ENCODE measurements at places on chromosomes 5 and 9.
A peak's percentile ranks its signal among the peaks of the same experiment; 100 is the strongest.

DNA sequence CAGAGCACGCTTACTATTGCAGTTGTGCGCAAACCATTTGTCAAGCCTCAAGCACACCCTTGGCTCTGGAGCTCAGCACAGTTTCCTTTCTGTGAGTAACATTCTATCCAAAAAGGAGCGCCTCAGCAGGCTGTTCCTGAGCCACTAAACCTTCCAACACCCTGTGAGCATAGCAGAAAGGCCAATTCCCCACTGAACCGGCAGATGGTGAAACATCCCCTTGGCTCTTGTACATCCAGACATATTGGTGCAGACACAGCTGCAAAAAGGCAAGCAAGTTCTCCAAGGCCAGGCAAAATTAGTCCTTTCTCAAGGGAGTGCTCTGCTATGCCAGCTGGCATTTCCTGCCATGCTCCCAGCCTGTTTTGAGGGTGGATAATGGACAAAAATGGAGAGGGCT, 44.1 kb upstream of the CEMIP2 start:
- DNase-seq = peak; percentile 88

DNA sequence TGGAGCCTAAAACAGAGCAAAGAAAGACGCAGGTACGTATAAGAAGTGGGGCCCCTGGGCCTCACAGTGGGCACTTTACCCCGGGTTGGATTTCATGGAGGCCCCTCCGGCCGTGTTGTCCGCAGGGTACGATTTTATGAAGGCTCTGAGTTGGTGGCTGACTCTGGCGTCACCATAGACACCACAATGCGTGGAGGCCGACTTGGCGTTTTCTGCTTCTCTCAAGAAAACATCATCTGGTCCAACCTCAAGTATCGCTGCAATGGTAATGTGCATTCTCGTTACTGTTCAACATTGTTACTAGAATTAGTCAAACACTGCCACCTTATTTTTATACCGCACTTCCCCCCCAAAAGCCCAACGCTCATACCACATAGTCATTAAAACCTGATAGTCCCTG, 47.1 kb downstream of the THBS4 start:
- no peak for DNase-seq

DNA sequence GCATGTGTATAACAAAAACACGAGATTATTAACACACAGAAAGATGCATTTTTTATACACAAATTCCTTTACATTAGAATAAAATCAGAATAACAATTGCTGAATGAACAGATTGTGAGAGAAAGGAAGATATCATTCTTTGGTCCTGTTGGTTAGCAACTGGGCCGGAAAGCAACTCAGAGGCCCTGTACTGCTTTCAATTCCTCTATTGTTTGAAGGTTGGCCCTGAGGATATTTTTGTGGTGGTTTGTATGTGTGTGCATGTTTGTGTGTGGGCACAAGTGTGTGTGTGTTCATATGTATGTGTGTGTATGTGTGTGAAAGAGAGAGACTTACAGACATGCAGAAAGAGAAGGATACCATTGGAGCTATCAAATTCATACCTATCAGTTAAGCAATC, 356.8 kb upstream of the DMAC1 start:
- peak; percentile 50 for DNase-seq

GRCh38 chr5:76351577-76351976, 51.5 kb upstream of the IQGAP2 start:
- DNase-seq = no peak

DNA sequence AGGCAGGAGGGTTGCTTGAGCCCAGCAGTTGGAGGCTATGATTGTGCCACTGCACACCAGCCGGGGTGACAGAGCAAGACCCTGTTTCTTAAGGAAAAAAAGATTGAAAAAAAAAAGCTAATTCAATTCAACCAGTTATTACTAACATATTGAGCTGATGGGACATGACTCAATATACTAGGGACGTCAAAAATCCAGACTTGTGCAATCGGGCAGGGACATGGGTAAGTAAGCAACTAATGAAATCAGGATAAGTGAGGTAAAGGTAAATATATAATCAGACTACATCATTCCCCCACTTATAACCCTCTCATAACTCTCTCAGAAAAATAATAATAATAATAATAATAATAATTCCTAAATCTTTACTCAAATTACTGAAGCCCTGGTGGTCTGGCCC, 975 bp upstream of the HAVCR1 start:
- DNase-seq = no peak

- no peak for DNase-seq
Measured at GRCh38 chr5:177405805-177406204, 3.6 kb downstream of the F12 start.

DNA sequence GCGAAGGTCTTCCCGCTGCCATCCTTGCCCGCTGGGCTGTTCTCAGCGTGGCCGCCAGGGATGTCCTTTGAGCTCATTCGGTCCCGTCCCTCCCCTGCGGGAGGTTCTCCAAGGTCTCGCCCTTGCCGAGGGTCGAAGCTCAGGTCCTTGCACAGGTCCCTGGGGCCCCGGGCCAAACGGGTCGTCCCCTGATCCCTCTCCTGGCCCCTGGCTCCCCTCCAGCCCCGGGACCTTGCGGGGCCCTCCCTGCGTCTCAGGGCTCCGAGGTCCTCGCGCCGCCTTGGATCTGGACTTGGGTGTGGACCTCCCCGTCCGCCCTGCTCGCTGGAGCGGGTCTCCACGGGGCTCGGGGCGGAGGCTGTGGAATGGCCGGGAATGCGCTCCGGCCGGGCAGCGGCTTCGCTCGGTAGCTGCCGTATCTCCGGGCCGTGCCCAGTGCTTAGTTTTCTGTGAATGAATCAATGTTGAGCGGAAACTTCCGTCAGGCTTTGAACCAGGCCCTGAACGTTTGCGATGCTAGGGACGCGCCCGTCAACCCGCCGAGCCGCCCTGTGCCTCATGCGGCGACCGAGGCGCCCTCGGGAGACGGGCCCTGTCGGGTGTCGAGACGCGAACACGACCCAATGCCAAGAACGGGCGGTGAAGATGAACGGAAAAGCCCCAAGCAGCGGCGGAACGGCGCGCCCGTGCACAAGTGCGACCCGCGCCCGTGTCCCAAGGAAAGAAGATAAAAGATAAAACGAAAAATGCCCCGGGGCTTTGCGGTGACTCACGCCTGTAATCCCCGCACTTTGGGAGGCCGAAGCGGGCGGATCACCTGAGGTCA, 780 bp downstream of the RNU6ATAC start:
- peak; percentile 49 for DNase-seq

GRCh38 chr9:99437145-99437544, 215.1 kb downstream of the SEC61B start:
- no peak for DNase-seq

GRCh38 chr5:15367489-15367888, 132.5 kb upstream of the FBXL7 start:
- DNase-seq = no peak

DNA sequence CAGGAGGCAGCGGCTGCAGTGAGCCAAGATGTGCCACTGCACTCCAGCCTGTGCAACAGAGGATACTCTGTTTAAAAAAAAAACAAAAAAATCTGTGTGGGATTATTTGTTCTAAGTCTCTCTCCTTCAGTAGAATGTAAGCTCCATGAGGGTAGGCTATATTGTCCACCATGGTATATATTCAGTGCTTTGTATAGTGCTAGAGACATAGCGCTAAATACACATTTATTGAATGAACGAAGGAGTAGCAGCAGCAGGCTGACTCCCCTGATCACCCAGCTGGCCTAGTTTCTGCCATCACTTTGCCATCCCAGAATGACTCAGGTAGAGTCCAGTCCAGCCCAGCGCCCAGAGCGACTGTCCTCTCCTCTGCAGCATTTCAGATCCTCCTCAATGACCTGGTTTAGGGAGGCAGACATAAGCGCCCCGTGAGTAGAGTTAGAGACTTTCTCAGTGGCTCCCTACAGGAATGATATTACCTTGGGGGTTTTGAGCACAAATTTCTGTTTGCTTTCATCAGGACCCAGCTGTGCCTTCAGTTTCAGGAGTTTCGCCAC, 716 bp downstream of the HARS1 start:
- no peak for DNase-seq

GRCh38 chr9:138025908-138026307, 148.3 kb downstream of the CACNA1B start:
- no peak for DNase-seq

- peak; percentile 6 for DNase-seq
Measured at GRCh38 chr9:90464978-90465377, 177.6 kb downstream of the DIRAS2 start.

DNA sequence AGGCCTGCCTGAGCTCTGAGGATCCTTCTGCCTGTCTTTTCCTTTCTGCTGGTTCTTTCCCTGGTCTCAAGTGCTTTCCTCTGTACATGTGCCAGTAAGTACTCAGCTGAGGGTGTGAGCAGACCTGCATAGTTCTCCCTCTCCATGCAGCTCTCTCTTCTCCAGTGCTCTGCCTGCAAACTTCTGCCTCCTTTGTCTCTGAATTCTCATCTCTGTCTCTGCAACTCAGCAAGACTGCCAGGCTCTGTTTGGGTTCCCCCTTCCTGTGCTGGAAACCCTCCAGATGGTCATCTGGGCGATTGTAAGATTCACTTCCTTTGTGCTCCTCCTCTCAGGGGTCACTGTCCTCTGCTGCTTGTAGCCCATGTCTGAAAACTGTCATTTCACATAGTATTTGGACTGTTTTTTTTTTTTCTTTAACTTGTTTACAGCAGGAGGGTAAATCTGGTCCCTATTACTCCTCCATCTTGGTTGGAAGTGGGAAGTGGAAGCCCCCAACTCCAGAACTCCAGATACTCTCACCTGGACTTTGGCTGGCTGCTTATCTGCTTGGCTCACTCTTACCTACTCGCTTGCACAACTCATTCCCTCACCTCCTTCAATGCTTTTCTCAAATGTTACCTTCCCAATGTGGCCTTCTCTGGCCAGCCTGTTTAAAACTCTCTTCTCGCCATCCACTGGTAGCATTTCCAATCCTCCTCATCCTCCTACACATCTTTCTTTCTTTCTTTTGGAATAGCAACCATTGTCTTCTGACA, 175.3 kb upstream of the TBC1D2 start:
- peak; percentile 55 for DNase-seq

GRCh38 chr5:79521156-79521555, 7.2 kb upstream of the HOMER1 start:
- DNase-seq = no peak

DNA sequence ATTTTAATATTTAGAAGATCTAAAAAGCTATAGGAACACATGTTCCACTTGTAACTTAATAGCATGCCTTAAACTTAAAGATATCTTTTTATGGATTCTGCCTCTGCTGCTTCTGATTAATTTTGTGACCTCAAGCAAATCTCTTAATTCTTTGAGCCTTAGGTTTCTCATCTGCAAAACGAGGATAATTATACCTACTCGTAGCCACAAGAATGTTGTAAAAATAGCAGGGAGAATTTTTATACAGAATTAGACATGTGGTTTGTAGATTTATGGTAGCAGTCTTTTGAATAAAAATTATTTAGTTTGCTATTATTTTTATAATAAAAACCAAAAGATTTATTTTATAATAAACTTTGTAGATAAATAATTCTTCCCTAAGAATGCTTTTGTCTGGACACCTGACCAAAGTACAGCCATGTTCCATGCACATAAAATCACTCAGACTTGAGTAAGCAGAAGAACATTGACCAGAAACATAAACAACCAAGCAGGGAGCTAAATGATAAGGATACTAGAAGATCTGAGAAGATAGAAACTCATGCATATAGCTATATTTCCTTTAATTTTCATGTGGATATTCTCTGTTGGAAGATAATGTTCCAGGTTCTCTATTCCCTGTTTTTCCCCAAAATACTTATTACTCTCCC, 18.5 kb downstream of the C9orf85 start:
- no peak for DNase-seq

GRCh38 chr9:127698985-127699670, 7.7 kb upstream of the CFAP157 start:
- DNase-seq = peak; percentile 97

DNA sequence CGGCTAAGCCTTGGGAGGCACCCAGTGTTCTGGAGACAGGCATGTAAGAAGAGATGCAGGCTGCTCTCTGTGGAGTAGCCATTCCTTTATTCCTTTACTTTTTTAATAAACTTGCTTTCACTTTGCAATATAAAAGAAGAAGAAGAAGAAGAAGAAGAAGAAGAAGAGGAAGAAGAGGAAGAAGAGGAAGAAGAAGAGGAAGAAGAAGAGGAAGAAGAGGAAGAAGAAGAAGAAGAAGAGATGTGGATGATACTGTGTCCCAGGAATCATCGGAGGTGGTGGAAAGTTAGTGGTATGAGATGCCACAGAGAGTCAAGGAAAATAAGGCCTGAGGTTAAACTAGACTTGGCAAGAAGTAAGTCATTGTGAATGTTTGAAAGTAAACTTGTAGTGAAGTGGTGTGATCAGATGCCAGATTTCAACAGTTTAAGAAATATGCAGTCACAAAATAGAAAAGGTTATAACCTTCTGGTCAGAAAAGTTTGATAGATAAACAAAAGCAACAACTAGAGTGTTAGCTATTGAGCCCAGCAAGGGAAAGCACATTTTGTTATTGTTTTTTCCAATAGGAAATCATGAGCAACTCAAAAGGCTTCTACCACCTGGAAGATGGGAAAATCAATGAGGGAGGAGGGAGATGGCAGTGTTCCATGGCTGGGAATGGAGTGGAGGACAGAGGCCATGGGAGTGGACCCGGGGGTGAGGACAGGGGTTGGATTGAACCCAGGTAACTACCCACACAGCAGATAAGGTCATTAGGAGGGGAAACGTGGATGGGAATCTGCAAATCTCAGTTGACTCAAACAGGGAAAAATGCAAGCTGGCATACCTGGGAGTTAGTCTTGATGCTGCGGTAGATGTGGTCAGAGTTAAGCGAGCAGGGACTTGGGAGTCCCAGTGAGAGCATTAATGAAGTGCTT, 16.8 kb downstream of the AOPEP start:
- no peak for DNase-seq

GRCh38 chr5:125311743-125312142, 565.3 kb upstream of the ZNF608 start:
- DNase-seq = no peak

DNA sequence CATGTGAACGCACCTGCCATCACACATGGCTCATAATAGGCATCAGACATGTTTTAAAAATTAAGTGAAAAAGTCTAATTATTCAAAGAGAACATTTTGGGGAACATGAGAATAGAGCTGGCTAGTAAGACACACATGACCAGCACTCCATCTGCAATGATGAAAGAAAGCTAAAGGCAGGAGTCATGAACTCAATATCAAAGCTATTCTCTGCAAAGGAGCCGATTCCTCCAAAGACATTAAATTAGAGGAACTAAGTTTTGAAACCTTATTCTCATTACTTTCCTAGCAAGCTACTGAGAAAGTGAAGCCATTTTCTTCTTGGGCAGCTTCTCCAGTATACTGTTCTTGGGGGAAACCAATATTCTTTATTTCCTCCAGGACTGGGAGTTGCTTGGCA, 172.0 kb downstream of the CRB2 start:
- DNase-seq = no peak

DNA sequence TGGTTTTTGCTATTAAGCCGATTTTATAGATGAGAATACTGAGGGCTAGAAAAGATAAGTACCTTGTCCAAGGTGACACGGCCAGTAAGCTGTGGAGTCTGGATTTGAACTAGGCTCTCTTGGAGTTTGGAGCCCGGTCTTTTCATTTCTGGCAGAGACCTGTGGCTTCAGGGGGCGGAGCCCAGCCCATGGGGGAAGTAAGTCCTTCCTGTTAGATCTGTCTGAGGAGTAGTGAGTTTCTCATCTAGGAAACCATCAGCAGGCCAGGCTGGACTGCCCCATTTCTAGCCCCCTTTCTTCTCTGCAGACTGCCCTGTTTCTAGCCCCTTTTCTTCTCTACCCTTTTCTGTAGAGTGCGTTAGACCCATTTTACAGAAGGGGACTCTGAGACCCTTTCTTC, 521 bp upstream of the PTGS1 start:
- no peak for DNase-seq

Data from globus pallidus (tissue), 1 donor.